ENCODE measurements at places on chromosomes 13 and 19.

DNA sequence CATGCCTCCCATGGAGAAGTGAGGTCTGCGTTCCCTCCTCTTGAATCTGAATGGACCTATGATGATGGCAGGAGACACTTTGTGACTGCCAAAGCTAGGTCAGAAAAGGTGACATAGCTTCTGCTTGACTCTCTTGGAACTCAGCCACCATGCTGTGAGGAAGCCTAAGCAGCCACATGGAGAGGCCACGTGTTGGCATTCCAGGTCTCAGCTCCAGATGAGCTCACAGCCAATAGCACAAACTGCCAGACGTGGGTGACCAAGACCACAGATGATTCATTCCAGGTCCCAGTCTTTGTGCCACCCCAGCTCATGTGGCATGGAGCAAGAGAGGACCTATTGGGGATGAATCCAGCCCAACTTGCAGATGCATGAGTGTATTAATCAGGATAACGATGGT lies 8.7 kb upstream of the GGACT start:
- DNase-seq = no peak

DNA sequence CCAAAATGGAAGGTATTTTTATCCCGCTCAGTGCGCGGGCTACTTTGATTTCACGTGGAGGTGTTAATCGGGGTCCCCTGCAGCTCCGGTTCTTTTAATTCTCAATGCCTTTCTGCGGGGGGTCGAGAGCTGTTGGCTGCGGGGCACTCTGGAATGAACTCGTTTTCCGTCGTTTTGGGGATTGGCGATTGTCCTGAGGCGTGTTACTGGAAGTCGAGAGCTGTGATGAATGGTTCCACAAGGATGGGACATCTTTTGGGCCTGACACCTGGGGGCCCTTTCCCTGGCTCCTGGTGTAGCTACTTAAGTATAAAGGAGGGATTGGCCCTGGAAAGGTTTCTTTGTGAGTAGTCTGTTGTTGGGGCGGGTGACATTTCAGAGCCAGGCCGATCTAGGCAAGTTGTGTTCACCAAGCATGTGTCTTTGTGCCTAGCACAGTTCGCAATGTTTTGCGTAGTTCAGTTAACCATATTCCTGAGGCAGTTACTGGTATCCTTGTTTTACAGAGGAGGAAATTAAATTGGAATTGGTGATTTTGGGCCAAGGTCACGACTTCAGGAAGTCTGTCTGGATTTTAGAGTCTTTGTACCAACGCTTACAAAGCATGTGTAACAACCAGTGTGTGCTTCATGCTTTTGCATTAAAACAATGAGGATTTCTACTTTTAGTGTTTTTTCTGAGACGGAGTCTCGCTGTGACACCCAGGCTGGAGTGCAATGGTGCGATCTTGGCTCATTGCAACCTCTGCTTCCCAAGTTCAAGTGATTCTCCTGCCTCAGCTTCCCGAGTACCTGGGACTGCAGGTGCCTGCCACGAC lies 846 bp downstream of the RPL13A start:
- DNase-seq = no peak

- no peak for DNase-seq
Observed at GRCh38 chr13:40564342-40565001, 102.0 kb downstream of the FOXO1 start.

DNA sequence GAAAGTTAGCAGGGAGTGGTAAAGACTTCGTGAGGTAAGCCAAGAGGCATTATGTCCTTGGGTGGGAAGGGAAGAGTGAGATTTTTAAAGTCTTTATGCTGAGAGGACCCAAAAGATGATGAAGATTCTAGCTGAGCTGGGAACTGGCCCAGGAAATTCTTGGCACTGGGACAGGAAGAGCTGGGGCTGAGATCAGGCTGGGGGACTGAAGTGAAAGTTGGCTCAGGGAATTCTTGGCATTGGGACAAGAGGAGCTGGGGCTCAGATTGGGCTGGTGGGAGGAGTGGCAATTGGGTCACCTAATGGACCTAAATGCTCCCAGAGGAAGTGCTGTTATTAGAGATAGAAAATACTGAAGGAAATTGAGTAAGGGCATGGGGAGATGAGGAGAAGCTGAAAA lies 8.8 kb downstream of the SCEL start:
- DNase-seq = no peak

GRCh38 chr13:34467450-34468083 lies 474.5 kb upstream of the NBEA start:
- no peak for DNase-seq

DNA sequence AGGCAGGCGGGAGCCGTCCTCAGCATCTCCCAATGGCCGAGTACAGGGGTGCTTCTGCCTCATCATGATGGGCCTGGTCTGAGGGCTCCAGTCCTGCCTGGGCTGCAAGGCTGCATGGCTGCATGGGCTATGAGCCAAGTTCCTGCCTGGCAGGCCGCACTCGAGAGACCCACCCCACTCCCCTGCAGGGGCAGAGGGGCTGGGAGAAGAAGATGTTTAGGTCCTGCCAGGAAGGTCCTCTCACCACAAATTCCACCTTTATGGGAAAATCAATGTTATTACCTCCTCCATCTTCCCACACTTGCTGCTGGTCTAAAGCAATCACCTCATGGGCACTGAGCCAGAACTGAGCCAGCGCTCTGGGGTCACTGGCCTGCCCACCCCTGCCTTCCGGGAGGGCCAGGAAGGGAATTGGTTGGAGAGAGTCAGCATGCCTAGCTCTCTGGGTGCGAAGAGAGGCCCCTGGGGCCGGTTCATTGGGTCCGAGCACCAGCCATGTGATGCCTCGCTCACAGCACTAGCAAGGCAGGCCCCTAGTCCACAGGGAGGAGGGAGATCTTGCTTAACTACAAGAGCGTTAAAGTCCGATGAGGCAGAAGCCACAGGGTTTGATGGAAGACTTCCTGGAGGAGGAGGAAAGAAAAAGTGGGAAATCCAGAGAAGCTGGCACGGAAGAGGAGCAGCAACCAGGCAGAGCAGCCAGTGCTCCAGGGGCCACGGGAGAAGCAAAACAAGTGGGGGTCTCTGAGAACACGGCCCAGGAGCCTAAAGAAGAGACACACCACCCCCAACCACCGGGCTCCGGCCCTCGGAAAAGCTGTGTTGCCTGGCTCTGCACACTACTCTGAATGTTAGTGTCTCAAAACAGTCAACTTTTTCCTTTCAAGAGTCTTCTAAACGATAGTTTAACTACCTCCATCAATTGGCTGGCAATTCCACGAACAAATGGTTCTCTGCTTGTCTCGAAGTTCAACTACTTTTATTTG lies 63.1 kb downstream of the CEBPG start:
- DNase-seq = no peak

DNA sequence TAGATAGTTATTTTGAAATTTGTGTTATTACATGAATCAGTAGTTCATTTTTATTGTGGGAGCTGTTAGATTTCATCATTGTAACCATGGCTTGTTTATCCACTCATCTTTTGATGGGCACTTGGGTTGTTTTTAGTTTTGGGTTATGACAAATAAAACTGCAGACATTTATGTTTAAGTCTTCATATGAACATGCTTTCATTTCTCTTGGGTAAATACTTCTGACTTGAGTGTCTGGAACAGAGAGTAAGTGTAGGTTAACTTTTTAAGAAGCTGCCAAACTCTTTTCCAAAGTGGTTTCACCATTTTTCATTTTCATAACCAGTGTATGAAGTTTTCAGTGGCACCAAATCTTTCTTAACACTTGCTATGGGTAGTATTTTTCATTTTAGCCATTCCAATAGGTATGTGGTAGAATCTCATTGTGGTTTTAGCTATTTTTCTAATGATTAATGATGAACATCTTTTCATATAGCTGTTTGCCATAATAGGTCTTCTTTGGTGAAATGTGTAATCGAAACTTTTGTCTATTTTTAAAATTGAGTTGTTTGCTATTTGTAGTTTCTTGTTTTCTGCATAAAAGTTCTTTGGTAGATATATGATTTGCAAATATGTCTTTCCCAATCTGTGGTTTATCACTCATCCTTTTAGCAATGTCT lies 17.9 kb downstream of the SLAIN1 start:
- DNase-seq = no peak

DNA sequence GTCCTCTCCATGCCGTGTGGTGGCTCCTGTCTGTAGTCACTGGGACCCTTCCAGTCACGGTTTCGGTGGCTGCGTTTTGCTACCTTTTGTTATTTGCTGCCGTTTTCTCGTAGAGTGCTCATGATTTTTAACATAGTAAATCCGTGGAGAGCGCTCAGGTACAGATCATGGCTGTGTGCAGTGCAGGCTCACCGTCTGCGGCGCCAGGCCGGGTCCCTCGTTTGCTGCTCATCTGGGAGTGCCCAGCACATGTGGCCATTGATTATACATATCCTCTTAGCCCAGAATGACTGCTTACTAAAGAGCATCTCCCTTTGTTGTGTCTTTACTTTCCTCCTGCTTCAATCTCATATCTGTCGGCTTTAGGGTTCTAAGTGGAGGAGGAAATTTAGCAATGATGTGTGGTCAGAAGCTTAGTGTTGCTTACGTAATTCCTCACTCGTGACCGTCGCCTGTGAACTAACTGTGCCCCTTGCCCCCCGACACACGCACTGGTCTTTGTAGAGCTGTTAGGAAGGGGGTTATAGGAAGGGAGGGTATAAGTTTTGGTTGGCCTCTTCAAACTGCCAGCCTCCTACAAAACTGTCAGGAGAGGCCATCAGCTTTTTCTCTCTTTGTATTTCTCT lies 31.8 kb downstream of the TFDP1 start:
- no peak for DNase-seq

DNA sequence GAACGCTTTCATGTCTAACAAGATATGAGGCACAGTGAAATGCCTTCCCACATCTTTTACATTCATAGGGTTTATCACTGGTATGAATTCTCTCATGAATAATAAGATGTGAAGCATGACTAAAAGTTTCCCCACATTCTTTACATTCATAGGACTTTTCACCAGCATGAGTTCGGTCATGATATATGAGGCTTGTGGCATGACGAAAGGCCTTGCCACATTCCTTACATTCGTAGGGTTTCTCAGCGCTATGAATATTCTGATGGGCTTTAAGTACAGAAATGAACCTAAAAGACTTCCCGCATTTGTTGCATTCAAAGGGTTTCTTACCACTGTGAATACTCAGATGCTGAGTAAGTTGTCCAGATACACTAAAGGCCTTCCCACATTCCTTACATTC lies 21.3 kb downstream of the ZNF607 start:
- DNase-seq = no peak

DNA sequence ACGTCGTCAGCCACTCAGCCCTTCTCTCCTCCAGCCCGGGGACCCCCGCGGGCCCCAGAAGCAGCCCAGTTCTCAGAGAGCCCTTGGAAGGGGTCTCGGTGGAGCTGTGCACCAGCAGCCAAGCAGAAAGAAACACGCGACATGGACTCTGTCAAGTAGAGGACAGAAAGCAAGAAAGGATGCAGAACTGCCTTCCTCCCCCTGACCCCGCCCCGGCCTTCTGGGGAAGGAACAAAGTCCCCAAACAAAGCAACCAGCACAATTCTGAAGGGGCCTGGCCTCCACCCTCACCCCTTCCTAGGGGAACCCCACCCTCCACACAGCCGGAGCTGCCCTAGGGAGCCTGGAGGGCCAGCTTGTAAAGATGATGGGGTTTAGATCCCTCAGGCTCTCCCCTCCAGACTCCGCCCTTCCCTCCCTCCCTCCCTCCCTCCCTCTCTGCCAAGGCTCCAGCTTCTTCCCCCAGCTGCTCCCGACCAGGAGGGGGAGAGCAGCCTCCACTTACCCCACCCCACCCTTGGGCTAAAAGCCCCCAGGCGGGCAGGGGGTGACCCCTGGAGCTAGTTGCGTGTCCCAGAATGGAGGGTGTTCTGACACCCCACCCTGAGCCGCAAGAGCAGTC lies 7.8 kb downstream of the LYL1 start:
- DNase-seq = no peak

- DNase-seq = no peak
Observed at GRCh38 chr13:105142556-105142955, 1392.9 kb downstream of the EFNB2 start.

GRCh38 chr19:2084993-2085720 lies 11.0 kb downstream of the MOB3A start:
- DNase-seq = no peak

- no peak for DNase-seq
Observed at GRCh38 chr19:46404055-46404752, 9.2 kb downstream of the CCDC8 start.

- DNase-seq = no peak
Observed at GRCh38 chr13:113393226-113393562, 29.3 kb upstream of the GRTP1 start.

GRCh38 chr13:74056801-74057542 lies 77.2 kb downstream of the KLF12 start:
- DNase-seq = no peak

DNA sequence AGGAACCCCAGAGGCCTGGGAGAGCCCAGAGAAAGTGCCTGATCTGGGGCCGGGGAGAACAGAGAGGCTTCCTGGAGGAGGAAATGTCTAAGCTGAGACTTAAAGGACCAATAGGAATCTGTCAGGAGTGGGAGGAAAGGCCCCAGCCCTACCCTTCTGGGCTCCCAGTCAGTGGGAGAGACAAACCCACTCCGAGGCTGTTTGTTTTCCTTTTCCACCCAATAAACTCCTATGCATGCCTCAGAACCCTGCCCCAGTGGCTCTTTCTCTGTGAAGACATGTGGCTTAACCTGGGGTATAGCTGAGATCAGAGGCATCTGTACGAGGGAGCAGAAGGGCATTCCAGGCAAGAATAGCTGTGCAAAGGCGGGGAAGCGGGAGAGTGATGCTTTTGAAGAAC lies 1.9 kb downstream of the MEGF8 start:
- no peak for DNase-seq

- no peak for DNase-seq
Observed at GRCh38 chr13:91168386-91168711, 179.1 kb upstream of the MIR17HG start.

- DNase-seq = no peak
Observed at GRCh38 chr13:77377016-77377415, 50.1 kb upstream of the MYCBP2 start.

- DNase-seq = no peak
Observed at GRCh38 chr13:109160357-109160756, 530.9 kb downstream of the MYO16 start.

GRCh38 chr13:78185700-78186099 lies 267.1 kb upstream of the EDNRB start:
- no peak for DNase-seq

DNA sequence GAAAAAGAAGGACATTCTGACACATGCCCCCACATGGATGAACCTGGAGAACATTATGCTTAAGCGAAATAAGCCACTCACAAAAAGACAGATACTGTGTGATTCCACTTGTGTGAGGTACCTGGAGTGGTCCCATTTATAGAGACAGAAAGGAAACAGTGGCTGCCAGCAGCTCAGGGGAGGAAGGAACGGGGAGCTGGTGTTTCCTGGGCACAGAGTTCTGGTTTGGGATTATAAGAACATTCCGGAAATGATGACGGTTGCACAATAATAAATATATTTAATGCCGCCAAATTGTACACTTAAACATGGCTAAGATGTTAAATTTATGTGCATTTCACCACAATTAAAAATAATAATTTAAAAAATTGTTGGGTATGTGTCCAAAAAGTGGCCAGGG lies 33.0 kb downstream of the SERP2 start:
- DNase-seq = no peak

DNA sequence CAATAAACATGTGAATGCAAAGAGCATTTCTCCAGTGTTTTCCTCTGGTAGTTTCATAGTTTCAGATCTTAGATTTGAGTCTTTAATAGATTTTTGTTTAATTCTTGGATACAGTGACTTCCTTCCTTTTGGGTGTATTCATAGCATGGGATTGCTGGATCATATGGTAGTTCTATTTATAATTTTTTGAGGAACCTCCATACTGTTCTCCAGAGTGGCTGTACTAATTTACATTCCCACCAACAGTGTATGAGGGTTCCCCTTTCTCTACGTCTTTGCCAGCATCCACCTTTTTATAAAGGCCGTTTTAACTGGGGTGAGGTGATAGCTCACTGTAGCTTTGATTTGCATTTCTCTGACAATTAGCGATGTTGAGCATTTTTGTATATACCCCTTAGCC lies 9.3 kb upstream of the CALM3 start:
- DNase-seq = no peak

- no peak for DNase-seq
Observed at GRCh38 chr13:24922387-24922744, 158.4 kb downstream of the RNF17 start.
